Progenitor cell of endocrine pancreas (in vitro differentiated cells): ENCODE measurements at places on chromosomes 7 and 10.
A peak's percentile ranks its signal among the peaks of the same experiment; 100 is the strongest.

DNA sequence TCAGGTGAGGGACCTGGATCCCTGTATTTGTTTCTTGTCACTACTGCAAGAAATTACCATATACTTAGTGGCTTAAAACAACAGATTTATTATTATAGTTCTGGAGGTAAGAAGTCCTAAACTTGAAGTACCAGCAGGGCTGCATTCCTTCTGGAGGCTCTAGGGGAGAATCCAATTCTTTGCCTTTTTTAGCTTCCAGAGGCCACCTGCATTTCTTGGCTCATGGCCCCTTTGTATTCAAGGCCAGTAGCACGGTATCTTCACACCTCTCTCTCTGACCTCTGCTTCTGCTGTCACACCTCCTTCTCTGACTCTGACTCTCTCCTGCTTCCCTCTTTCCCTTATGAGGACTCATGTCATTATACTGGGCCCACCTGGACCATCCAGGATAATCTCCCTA lies 2.2 kb upstream of the LHPP start:
- H3K4me1 ChIP-seq, result peaks cover 2% of the 10 kb centered on the region
- H3K36me3 ChIP-seq, result no peaks in the 10 kb centered on the region
- no peak overlapping the region for H3K27ac ChIP-seq
- peaks cover 44% of the 10 kb centered on the region for H3K27me3 ChIP-seq

DNA sequence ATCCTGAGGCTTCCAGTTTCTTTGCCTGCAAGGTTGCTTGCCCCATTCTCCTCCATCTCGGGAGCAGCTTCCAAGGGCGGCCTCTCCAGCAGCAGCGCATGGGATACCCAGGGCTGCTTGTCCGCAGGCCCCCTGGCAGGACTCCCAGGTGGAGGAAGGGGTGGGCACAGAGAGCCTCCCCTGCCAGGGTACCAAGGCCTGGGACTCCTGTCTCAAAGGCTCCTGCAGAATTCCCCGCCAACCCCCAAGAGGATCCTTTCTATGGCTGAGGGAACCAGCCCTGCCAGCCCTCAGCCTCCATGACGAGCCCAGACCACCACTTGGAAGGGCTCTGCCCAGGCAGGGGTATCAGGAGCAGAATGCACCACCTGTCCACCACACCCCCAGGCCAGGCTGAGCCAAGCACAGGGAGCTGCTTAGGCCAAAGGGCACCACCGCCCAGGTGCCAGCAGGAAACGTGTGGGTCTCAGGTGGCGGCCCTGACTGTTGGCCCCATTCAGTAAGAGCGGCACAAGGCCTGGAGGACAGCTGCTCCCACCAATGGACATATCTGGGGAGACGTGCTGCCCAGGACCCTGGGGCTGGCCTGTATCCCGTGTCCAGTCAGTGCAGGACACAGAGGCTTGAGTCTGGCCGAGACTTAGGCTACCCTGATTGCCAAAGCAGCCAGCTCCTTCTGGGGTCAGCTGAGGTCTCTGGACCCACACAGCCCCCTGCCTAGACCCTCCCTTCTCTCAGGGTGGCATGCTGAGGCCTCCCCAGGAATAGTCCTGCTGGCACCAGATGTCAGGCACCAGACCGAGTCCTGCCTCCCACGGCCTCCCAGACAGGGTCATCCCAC lies 33.8 kb upstream of the INPP5A start:
- no peaks in the 10 kb centered on the region for H3K36me3 ChIP-seq
- no peak for DNase-seq
- no peak overlapping the region for H3K27ac ChIP-seq
- peaks cover 12% of the 10 kb centered on the region for H3K27me3 ChIP-seq

- peaks cover 8% of the 10 kb centered on the region for H3K4me1 ChIP-seq
- H3K4me3 ChIP-seq, result no peak overlapping the region
Observed at GRCh38 chr7:11343818-11344413, 370.2 kb downstream of the PHF14 start.

GRCh38 chr7:44068054-44068453 lies 2.7 kb upstream of the PGAM2 start:
- H3K4me1 ChIP-seq, result peaks cover 8% of the 10 kb centered on the region
- H3K4me3 ChIP-seq, result no peak overlapping the region

DNA sequence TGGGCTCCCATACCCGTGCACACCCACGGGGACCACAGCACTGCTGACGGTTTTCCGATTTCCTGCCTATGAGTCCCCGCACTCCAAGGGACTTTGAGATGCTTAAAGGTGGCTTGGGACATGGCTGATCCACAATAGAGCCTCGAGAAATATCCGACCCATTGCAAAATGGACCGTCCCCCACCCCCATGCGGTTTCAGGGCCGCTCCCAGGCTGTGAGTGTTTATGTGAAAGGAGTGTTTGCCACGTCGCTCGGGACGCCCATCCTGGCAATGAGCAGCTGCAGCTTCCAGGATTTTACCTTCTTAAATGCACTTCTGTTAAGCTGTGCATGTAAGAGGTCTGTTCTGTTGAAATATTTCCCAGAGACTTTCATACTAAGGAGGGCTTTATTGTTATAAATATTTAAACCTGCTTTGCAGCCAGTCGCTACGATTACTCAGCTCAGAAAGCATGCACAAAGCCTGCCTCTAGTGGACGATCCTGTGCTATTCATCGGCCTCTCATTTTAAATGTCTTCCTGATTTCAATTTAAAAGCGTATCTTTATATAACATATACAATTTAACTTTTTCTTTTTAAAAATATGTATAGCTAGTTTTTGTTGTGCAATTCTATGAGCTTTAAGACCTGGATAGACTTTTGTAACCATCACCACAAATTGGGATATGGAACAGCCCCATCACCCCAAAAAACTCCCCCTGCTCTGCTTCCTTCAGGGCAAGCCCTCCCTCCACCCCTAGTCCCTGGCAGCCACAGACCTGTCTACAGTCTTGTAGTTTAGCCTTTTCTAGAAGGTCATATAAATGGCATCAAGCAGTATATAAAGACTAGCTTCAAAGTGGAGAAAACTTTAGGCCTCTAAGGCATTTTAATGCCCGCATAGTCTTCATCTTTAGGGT lies 418.3 kb downstream of the PAXIP1 start:
- no peak for DNase-seq
- H3K27ac ChIP-seq, result no peak overlapping the region
- H3K4me1 ChIP-seq, result peaks cover 3% of the 10 kb centered on the region
- no peak overlapping the region for H3K4me3 ChIP-seq
- H3K36me3 ChIP-seq, result no peaks in the 10 kb centered on the region

DNA sequence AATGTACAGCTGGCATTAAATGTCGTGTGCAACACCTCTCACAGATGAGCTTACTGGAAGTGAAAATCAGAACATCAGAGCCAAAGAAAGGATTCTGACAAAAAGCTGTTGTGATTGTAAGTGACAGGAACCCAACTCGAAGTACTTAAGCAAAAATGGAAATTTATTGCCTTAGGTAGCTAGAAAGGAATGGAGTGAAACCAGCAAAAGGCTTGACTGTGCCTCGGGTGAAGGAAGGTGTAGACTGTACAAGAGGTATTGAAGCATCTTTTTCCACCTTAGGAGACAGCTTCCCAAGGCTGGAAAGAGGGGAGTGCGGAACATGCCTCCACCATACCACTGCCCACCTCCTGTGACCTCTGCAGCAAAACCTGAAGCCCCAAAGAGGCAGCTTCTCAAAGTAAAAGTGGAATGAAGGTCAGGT lies 27.3 kb upstream of the ITGB1 start:
- H3K4me1 ChIP-seq, result peaks cover 38% of the 10 kb centered on the region
- peak overlapping the region; percentile 62 for H3K27ac ChIP-seq
- H3K4me3 ChIP-seq, result no peak overlapping the region
- H3K27me3 ChIP-seq, result no peaks in the 10 kb centered on the region

DNA sequence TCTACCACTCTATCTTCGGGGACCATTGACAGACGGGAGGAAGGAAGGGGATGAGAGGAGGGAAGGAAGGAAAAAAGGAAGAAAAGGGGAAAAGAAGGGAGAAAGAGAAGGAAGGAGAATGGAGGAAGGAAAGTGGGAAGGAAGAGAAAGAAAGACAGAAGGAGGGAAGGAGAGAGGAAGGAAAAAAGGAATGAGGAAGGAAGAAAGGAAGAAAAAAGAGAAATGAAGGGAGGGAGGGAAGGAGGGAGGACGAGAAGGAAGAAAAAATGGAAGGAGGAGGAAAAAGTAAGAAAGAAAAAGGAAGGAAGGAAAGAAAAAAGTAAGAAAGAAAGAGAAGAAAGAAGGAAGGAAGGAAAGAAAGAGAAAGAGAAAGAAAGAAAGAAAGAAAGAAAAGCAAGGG lies 128.9 kb downstream of the ADARB2 start:
- no peak for DNase-seq
- H3K36me3 ChIP-seq, result no peaks in the 10 kb centered on the region
- H3K4me3 ChIP-seq, result no peak overlapping the region
- H3K27me3 ChIP-seq, result peaks cover 62% of the 10 kb centered on the region
- peaks cover 4% of the 10 kb centered on the region for H3K4me1 ChIP-seq

DNA sequence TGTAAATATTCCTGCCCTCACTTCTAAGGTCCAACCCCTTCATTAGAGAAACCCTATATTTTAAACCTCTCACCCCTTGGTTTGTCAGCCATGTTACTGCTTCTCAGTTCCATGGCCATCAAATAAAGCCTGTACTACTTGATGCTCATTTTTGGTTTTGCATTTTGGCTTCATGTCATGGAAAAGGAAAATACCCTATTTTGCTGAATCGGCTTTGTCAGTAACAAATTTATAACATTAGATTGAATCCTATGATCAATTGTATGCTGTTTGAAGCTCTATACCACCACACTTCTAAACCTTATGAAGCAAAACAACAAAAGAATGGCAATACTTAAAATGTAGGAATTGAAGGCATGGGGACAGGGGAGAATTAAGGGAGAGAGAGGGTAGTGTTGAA lies 333.1 kb downstream of the ETV1 start:
- no peaks in the 10 kb centered on the region for H3K27me3 ChIP-seq
- DNase-seq, result no peak
- H3K27ac ChIP-seq, result no peak overlapping the region
- H3K4me3 ChIP-seq, result no peak overlapping the region
- no peaks in the 10 kb centered on the region for H3K4me1 ChIP-seq

- peaks cover 17% of the 10 kb centered on the region for H3K4me1 ChIP-seq
- H3K27ac ChIP-seq, result peak overlapping the region; percentile 26
- DNase-seq, result no peak
- peaks cover 7% of the 10 kb centered on the region for H3K27me3 ChIP-seq
- H3K4me3 ChIP-seq, result no peak overlapping the region
Observed at GRCh38 chr10:73886661-73887293, 12.4 kb upstream of the CAMK2G start.

- no peaks in the 10 kb centered on the region for H3K27me3 ChIP-seq
- H3K36me3 ChIP-seq, result no peaks in the 10 kb centered on the region
- H3K4me3 ChIP-seq, result no peak overlapping the region
- H3K27ac ChIP-seq, result peak overlapping the region; percentile 6
- no peaks in the 10 kb centered on the region for H3K4me1 ChIP-seq
Observed at GRCh38 chr7:18792871-18793595, 297.5 kb downstream of the HDAC9 start.

GRCh38 chr7:80403686-80404241 lies 108.1 kb downstream of the GNAT3 start:
- no peak for DNase-seq
- no peak overlapping the region for H3K4me3 ChIP-seq
- peak overlapping the region; percentile 17 for H3K27ac ChIP-seq
- no peaks in the 10 kb centered on the region for H3K27me3 ChIP-seq

- H3K4me3 ChIP-seq, result no peak overlapping the region
- peaks cover 1% of the 10 kb centered on the region for H3K36me3 ChIP-seq
- H3K27ac ChIP-seq, result no peak overlapping the region
- peaks cover 3% of the 10 kb centered on the region for H3K4me1 ChIP-seq
- peaks cover 12% of the 10 kb centered on the region for H3K27me3 ChIP-seq
Observed at GRCh38 chr10:127976701-127977356, 69.9 kb downstream of the PTPRE start.

DNA sequence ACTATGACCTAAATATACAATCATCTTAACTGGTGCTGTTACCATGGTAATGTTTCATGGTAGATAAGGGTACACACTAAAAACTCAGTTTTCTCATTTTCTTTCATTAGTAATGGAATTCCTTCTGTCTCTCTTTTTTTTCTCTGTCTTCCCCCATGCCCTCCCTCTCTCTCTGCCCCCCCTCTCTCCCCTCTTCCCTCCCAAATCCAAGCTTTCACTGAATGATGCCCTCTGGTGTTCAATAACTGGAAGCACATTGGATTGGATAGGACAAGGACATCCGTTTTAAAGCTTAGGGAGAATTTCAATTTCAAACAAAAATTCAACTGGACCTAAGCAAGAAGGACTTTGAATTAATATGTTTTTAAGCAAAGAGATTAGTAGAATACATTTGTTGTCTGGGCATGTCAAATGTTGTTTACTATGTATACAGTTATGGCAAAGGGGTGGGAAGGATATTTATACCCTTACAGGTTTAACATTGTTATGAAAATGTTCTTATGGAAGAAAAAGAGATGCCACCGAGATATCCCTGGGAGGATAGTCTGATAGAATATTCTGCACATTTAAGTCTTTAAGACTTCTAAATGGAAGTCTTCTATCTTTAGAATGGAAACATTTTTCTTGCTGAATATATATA lies 6.1 kb downstream of the CHRM2 start:
- H3K27me3 ChIP-seq, result peaks cover 52% of the 10 kb centered on the region
- no peak for DNase-seq
- H3K27ac ChIP-seq, result no peak overlapping the region
- H3K36me3 ChIP-seq, result no peaks in the 10 kb centered on the region
- peaks cover 7% of the 10 kb centered on the region for H3K4me1 ChIP-seq
- H3K4me3 ChIP-seq, result no peak overlapping the region

DNA sequence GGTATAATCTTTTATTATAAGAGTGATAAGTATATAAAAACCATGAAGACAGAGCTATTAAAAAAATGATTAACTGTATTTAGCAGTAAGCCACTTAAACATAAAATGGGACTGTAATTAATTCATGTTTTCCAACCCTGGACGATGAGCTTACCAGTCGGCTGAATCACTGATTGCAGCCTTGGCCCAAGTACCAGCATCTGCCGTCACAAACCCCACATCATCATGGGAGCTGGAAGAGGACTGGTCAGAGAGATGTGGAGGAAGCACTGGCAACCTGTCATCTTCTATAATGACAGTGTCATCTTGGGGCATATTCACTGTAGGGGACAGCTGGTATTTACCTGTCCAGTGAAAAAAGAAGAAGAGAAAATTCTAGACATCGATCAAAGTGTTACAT lies 473.6 kb downstream of the PARD3 start:
- H3K36me3 ChIP-seq, result peaks cover 7% of the 10 kb centered on the region
- H3K27ac ChIP-seq, result no peak overlapping the region
- DNase-seq, result no peak
- peaks cover 28% of the 10 kb centered on the region for H3K4me1 ChIP-seq
- H3K27me3 ChIP-seq, result no peaks in the 10 kb centered on the region
- H3K4me3 ChIP-seq, result no peak overlapping the region
